ENCODE measurements at places on chromosomes 6 and 20. TPM values are rescaled to one million over a fixed set of nuclear protein-coding genes. Genes with fewer than 3 reads are reported as not detected.

Gene PFDN6
- total RNA-seq: 102 TPM

Gene SLC22A7
- not detected for total RNA-seq

Gene ID4
- total RNA-seq: 0.86 TPM

Gene OR2J3
- total RNA-seq: not detected

Gene ESR1
- not detected for total RNA-seq

Gene FAM209B
- total RNA-seq: 0.33 TPM

Gene BPI
- not detected for total RNA-seq

Gene UST
- 4.6 TPM for total RNA-seq

Gene DYNLT2
- 0.49 TPM for total RNA-seq

Gene MYLK4
- total RNA-seq: 0.10 TPM

Gene EYA4
- 10.0 TPM for total RNA-seq

Gene VIP
- not detected for total RNA-seq

Gene SOBP
- 0.60 TPM for total RNA-seq

Gene HTR1B
- total RNA-seq: 0.22 TPM

Gene SLC32A1
- total RNA-seq: not detected

Gene SLC17A1
- not detected for total RNA-seq

Gene RPP21
- 67.2 TPM for total RNA-seq

Gene SNTA1
- total RNA-seq: 12.1 TPM
